ENCODE measurements at places on chromosomes 16 and 17.

DNA sequence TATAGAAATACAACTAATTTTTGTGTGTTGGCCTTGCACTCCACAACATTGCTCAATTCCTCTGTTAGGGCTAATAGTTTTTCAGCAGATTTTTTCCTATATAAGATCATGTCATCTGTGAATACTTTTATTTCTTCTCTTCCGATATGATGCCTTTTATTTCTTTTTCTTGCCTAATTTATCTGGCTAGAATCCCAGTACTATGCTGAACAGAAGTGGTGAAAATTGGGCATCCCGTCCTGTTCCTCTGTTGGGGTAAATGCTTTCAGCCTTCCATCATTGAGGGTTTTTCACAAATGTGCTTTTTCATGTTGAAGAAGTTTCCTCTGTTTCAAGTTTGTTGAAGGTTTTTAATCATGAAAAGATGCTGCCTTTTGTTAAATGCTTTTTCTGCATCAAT lies 22.7 kb upstream of the TNFRSF13B start:
- no peak for DNase-seq

DNA sequence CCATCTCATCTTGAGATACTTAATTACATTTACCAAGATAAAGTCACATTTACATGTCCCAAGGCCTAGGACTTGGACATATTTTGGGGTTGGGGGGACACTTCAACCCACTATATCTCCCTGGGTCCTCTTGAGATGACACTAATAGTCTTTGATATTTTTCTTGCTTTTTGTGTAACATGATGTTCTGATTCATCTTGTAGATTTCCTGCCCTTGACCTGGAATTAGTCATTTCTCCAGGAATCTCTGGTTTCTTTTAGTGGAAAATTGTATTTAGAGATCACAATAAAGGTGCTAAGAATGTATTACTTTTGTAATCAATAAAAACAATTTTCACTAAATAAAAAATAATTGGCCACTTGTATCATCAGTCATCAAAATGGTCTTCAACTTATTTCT lies 157.3 kb downstream of the VPS53 start:
- DNase-seq, result no peak

- DNase-seq, result peak; percentile 72
Measured at GRCh38 chr17:45221081-45222013, at the start of gene FMNL1. TSS of gene FMNL1 (plus strand) at chr17:45221885. CDS start at chr17:45222125, 240 bp downstream.

GRCh38 chr16:50500171-50500874 lies 47.9 kb upstream of the NKD1 start:
- no peak for DNase-seq

- no peak for DNase-seq
Measured at GRCh38 chr16:85124636-85125346, 12.5 kb upstream of the CIBAR2 start.

- peak; percentile 92 for DNase-seq
Measured at GRCh38 chr16:89167425-89167941, 4.1 kb upstream of the CDH15 start.

DNA sequence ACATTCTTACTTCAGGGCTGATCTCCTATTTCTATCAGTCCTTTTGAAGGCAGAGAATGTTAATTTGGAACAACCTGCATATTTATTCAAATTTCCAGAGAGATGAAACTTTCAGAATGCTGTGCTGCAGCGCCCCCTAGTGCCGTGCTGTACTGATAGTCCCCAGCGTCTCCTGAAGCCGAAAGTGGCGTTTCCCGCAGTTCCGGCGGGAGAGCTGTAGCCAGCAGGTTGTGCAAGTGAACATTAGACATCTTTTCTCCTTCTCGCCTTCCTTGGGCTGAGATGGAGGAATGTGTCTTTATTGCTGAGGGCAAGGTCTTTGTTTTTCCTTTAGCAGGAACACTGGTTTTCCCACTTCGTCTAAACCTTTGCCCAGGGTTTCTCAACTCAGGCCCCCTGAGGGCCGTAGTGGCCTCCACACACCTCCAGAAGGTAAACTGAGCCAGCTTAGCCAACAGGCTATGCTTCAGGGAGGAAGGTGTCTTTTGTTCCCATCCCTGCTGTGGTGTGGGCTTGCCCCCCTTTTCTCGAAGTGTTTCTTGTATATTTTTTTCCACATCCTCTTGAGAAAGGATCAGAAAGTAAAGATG lies 26.4 kb downstream of the USP10 start:
- DNase-seq, result peak; percentile 89

DNA sequence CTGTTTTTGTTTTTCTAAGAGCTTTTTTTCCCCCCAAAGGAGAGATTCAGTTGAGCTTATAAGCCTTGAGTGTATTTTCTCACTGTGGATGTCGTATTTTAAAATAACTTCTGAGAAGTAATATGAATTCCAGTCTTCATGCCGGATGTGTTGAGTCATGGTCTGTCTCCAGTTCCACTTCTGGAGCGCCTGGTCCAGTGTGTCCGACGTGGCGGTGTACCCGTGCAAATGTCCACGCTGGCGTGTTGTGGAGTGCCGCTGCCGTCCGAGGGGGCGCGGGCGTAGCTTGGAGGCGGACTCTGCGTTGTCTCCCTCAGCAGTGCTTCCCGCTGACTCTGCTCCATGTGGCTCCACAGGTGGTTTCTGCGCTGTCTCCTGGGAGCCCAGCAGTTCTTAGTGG lies 60.9 kb upstream of the ZNF750 start:
- no peak for DNase-seq

DNA sequence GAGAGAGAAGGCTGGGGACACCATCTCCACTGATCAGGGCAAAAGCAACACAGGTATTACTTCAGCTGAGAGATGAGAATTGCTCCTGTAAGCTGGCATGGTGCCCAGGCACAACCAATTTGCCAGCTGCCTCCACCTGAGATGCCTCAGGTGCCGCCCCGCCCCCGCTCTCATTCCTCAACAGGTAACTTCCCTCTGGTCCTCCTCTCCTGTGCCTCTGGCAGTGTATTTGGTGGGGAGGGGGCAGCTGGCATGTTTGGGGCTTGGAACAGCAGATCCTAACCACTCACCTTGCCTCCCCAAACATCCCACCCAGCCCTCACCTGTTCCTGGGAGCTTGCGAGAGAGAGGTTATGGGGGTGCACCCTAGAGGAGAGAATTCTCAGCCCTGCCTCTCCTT lies 2.9 kb upstream of the SRCIN1 start:
- no peak for DNase-seq

GRCh38 chr16:13660807-13661206 lies 259.1 kb upstream of the ERCC4 start:
- DNase-seq, result no peak

DNA sequence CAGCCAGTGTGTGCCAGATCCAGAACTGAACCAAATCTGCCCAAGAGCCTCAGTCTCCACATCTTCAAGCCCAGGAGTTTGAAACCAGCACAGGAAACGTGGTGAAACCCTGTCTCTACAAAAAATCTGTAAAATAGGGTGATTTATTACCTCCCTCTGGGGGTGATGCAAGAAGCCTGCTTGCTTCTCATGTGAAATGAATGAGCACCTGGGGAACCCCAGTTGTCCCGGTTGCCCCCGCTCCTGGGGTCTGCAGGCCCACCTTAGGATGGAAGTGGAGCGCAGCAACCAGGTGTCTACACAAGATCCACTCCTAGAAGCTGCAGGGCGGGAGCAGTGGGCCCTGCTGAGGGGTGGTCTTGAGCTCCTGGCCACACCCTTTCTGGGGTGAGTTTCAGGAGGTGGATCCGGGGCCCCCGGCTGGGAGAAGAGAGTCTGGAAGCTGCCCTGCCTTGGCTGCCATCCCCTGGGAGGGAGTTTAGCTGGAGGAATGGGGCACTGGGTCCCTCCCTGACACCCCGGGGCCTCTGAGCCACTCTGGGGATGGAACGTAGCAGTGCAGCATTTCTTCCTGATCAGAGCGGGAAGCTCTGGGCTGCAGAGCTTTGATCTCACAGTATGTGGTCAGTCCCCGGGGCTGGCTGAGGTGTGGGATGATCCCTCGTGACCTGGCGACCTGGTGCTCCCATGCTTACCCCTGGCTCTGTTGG lies 117.8 kb downstream of the RAB11FIP4 start:
- peak; percentile 32 for DNase-seq

DNA sequence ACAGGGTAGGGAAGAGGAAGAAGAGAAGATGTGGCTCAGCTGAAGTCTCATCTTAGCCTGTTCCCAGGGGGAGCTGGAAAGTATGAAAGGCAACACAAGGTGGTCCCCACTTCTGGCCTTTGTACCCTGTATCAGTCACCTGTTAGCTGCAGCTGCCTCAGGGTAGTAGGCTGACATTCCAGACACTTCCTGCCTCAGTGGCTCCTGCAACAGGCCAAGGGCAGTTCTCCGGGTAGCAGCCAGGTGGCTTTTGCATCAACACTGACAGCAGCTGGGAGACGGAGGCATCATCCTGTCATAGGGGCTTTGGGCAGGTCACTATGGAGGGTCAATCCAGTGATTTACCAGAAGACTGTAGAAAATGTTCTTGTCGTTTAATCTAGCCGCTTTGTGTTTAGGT lies 124.0 kb downstream of the RGS9 start:
- no peak for DNase-seq

- DNase-seq, result no peak
Measured at GRCh38 chr17:35609831-35610230, 22.7 kb downstream of the AP2B1 start.

All from activated CD4-positive, alpha-beta T cell treated with anti-CD3 and anti-CD28 coated beads, Interleukin-2, amount 50 U/mL, for 48 hours (primary cell).